ENCODE measurements at places on chromosomes 6 and 20.

DNA sequence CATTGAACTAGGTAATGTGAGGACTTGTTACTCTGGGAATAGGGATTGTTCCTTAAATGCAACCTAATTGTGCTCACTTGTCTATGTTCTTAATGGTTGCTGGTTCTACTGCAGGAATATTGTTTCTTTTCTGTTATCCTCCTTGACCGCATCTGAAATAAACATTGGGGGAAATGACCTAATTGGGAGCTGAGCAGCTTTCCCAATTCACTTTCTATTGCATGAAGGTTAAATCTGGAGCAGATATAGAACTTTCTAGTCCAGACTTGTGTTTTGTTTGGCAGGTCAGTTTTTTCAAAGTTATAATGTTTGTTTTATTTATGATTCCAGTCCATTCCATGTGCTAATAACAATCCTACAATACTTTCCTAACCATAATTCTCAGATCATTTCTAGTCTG lies 981.0 kb upstream of the CITED2 start:
- no peak for DNase-seq

DNA sequence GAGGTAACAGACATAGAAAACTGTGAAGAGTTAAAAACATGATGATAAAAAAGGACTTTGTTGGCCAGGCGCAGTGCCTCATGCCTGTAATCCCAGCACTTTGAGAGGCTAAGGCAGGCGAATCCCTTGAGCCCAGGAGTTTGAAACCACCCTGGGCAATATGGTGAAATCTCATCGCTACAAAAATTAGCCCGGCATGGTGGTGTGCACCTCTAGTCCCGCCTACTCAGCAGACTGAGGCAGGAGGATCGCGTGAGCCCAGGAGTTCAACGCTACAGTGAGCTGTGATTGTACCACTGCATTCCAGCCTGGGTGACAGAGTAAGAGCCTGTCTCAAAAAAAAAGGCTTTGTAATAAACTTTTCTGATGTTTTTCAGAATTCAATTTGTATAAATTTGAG lies 60.1 kb downstream of the GFOD1 start:
- DNase-seq = no peak

GRCh38 chr6:9428421-9429172 lies 986.3 kb downstream of the TFAP2A start:
- no peak for DNase-seq

- DNase-seq = no peak
Observed at GRCh38 chr6:87561017-87561416, 28.8 kb downstream of the RARS2 start.

DNA sequence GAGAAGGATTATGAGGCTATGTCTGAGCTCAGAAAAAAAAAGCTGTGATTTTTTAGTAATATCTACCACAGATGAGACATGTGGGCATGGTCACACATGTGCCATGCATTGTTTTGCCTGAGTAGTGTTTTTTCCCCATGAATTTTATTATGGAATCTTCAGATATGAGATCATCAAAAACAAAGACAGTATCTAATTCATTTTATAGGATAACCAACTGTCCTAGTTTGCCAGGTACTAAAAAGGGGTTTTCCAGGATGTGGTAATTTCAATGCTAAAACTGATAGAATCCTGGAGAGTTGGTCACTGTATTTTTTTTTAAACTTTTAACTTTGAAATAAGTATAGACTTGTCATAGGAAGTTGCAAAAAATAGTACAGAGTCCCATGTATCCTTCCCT lies 127.4 kb upstream of the MAP3K7 start:
- DNase-seq = no peak

DNA sequence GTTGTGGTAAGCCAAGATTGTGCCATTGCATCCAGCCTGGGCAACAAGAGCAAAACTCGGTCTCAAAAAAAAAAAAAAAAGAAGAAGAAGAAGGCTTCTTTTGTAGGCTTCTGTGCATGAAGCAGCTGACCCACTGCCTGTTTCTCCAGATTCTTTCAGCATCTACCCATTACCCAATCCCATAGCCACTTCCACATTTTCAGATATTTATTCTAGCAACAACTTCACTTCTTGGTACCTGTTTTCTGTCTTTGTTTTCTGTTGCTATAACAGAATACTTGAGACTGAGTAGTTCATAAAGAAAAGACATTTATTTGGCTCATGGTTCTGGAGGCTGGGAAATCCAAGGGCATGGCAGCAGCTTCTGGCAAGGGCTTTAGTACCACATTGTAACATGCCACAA lies 95.3 kb upstream of the SGK1 start:
- no peak for DNase-seq

DNA sequence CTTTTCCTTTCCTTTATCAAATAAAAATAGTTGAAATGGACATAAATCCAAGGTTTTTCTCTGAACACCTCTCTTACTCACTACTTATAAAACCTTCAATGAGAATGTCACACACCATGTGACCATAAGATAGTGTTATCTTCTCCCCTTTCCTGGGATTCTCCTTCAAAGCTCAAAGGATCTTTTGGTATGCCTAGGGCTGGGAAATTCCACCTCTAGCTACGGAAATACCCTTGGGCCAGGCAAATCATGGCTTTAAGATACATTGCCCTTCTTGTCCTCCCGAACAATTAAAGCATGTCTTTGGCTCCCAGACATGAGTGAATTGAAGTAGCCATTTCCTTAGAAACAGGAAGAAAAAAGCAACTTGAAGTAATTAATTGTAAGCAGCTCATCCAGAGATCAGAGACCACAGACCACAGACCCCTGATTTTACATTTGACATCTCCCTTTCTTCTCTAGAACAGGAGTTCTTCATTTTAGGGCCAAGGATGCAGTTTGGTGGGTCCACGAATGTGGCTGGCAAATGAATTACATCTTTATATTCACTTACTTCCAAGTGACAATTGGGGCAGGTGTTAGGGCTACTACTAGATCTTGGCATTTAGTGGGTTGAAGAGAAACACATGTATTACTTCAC lies 4.1 kb downstream of the PLCB4 start:
- no peak for DNase-seq
